Foreskin fibroblast (primary cell): ENCODE measurements at places on chromosomes 11 and 22.

DNA sequence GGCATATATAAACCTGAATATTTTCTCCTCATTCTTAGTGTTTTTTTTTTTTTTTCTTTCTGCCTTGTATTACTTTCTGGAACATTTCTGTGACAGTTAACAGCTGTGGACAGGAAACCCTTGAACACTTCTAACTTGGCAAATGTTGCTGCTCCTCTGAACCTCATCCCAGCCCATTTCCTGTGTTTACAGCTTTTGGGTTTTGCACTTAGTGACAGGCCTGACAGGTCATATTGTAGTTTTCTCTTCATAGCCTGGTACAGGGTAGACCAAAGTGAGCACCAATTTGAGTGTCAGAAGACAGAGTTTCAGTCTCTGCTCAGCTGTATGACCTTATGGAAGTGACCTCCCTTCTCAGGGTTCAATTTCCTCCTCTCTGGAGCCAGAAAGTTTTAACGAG, 91.6 kb downstream of the STIM1 start:
- peak; percentile 49 for DNase-seq

- DNase-seq: no peak
These were observed 639.1 kb upstream of the ANO5 start for GRCh38 chr11:21553795-21554194.

- DNase-seq: no peak
These were observed 12.5 kb upstream of the LRRC10B start for GRCh38 chr11:61495801-61496601.

GRCh38 chr11:16082095-16083055, 274.0 kb downstream of the SOX6 start:
- DNase-seq: no peak

GRCh38 chr11:86488553-86488952, 113.9 kb downstream of the CCDC81 start:
- DNase-seq: no peak
